ENCODE measurements at places on chromosomes 2 and 18.
A peak's percentile ranks its signal among the peaks of the same experiment; 100 is the strongest.

DNA sequence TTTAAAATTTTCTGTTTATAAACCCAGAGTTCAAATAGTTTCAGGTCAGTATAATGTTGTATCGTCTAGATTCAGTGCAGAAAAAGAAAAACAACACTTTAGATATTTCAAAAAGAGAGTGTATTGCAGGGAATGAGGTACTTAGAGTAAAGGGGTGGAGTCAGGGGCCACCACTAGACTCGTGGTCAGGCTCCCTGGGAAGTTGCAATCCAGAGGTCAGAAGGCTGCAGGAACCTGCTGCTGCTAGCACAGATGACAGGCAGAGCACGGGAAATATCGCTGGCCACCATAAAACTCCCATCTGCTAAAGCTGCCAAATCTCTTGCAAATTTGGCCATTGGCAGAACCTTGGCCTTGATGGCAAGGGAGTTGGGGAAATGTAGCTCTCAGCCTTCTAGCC lies 64.6 kb downstream of the THNSL2 start:
- DNase-seq, result no peak

- no peak for DNase-seq
Measured at GRCh38 chr2:124264551-124265091, 239.5 kb downstream of the CNTNAP5 start.

DNA sequence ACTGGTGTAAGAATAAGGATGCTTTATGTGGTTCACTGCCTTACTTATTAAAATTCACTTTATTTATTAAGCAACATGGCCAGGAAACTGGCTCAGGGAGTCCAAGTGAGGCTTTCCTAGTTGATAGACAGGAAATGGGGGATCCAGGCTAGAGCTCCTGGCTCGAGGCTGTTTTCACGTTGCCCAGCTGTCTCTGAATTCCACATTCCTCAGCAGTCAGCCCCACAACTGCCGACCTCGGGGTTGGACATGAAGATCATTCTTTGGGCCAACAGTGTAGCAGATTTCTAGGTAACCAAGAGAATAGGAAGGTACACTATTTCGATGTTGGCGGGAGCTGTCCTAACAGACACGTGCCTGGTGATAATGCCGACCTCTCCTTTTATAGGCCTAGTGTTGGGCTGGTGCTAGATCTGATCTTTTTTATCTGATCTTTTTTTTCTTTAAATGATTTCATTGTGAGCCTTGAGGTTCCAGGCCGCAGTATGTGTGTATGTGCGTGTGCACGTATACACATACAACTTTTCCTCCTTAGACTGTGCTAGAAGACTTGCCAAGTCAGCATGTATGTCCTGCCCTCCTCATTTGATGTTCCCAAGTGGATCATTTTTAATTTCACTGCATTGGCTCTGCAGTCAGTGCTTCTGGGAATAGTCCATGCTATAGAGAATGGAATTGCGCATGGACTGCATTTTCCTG lies 103.5 kb downstream of the CABLES1 start:
- no peak for DNase-seq

DNA sequence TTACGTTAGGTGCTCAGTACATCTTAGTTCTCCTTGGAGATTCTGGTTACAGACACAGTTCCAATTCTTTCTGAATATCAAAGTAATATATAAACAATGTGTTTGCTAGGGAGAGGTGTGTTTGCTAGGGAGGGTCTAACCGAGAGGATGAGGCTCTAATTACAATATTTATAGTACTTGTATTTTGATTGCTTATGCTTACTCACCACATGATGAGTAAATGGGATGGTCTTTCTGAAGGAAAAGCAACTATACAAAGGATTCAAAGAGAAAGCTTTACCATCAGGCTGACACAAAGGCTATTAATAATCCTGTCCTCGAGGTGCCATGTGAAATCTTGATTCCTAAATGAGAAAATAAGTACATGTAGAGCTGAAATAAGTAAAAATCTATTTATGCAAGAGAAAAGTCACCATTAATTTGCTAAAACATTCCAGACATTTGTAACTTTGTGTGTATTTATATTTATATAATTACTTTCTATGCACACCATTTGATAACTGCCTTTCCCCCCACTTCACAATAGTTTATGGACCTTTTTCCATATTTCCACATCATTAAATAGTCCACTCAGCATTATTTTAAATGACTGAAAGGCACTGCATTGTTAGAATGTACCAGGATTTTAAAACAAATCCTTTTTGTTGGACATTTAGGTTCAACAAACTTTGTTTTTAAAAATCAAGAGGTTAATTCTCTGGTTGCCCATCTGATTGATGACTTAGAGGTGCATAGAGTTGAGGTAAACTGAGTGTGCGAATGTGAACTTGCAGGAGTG lies 94.5 kb upstream of the FN1 start:
- no peak for DNase-seq

DNA sequence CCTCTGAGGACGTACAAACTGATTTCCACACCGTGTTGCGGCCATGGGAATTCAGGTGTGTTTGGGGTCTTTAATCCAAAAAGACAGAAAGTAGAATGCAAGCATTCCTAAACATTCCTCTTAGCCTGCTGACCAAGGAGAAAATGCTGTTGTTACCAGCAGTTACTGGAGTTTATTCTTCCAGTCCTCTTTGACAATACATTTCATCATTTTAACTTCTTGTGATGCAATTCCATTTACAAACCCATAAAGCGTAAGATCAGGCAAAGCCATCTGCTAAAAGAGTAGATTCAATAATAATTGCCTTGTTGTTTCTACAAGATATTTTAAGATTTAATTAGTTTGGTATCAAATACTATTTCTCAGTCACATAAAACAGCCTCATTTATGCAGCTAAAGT lies 32.7 kb downstream of the SPIRE1 start:
- no peak for DNase-seq

DNA sequence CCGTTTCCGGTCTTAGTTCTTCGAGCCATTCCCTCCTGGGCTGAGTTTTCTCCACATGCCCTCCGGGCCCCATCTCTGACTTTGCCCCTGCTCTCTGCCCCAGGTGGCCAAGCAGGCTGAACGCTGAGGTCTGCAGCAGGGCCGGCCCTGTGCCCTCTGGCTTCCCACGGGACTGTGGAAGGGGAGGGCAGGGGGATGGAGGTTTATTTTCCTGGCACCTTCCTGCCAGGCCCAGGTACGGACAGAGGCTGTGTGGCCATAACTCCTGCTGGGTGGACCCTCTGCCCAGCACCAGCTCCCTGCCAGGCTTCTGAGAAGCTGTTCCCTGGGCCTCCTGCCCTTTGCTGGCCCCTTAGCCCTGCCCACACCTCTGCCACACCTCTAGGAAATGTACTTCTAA lies 164.0 kb downstream of the TFCP2L1 start:
- no peak for DNase-seq

GRCh38 chr2:204332706-204333105 lies 212.6 kb upstream of the PARD3B start:
- DNase-seq, result no peak

DNA sequence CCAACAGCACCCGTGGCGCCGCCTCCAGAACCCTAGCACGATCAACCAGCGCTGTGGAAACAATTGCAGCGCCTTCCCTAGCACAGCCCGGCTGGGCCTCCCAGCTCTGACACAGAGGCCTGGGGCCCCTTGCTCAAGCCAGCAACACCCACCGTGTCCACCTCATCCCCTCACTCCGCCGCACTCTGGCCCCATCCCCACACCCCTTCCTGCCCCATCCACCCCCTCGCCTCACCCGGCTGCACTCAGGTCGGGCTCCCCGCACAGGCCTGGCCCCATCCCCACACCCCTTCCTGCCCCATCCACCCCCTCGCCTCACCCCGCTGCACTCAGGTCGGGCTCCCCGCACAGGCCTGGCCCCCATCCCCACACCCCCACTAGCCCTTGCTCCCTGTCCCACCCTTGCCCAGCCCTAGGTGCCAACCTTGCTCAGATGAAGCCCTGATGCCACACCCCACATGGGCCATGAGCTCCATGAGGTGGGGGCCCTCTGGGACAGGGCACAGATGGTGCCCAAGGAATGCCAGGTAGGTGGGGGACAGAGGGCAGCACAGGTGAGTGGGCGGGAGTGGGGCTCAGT lies 28.7 kb downstream of the KIF1A start:
- DNase-seq, result no peak

DNA sequence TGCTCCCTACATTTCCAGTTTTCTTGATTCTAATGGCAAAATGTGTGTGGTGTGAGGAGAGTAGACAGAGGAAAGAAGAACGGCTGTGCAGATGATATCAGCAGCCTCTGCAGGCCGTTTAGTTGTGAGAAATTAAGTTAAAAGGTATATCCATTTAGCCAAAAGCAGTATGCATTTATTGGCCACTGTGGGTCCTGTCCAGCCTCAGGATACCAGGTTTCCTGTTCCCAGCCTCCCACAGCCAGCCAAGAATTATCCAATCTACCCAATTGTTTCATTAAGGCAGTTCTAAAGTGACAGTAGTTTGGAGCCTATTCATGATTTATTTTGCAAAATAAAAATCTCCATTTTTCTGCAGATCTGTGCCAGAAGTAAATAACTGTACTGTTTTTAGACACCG lies 107.5 kb downstream of the TMEM18 start:
- DNase-seq, result no peak

DNA sequence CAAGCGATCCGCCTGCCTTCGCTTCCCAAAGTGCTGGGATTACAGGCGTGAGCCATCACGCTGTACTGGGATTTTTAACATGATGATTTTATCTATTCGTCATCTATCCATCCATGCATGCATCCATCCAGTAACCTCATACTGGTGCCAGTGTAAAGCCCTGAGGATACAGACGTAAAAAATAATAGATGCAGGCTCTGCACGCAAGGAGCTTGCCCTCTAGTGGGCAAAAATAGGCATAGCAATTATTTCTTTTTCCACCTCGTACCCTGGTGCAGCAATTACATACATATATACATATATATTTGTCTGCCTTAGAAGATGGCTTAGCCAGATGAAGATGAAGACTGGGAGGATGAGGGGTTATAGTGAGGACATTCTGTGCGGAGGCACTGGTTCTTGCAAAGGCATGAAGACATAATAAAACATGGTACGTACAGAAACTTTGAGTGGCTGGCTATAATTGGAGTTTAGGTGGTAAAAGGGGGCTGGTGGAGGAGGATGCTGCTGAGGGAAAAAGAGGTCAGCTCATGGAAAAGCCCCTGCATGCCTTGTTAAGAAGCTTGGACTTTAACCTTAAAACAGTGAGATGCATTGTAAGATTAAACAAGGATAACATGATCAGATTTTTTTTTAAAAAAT lies 19.6 kb upstream of the RPIA start:
- peak; percentile 9 for DNase-seq

DNA sequence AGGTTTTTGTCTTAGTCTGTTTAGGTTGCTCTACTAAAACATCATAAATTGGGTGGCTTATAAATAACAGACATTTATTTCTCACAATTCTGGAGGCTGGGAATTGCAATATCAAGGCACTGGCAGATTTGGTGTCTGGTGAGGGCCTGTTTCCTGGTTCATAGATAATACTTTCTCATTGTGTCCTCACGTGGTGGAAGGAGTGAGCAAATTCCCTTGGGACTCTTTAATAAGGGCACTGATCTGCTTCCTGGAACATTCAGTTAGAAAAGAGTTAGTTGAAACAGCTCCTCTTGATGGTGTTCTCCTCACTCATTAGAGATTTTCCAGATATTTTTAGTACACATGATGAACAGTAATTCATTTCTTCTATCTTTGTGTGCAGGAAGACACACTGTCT lies 22.3 kb downstream of the COL4A3 start:
- DNase-seq, result no peak

DNA sequence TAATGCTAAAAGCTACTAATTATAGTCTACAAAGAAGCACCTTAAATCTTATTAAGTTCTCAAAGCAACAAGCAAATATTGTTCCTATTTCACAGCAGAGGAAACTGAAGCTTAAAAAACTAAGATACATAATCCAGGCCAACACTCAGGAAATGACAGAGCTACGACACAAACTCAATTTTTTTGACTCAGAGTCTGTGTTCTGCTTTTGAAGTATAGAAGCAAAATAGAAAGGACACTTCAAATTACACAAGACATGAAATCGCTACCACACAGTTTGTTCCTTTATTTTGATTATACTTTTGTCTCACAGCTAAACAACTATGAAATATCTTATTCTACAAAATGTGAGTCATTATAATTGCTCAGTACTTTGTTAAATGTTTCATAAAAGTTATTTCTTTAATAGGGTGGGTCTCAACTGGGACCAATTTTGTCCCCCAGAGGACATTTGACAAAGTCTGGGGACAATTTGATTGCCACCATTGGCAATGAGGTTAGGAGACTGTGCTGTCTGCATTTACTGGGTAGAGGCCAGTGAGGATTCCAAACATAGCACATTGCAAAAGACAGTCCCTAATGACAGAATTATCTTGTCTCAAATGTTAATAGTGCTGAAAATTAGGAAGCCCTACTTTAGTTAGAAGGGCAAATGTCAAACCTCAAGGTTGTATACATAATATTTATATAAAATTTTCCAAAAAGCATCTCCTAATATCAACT lies 101.5 kb upstream of the GRB14 start:
- no peak for DNase-seq

GRCh38 chr2:197805715-197806633 lies 1.6 kb downstream of the PLCL1 start:
- DNase-seq, result no peak

GRCh38 chr2:189982780-189983394 lies 79.6 kb downstream of the MSTN start:
- DNase-seq, result no peak

GRCh38 chr18:56115071-56116015 lies 523.0 kb downstream of the TXNL1 start:
- no peak for DNase-seq

- DNase-seq, result no peak
Measured at GRCh38 chr2:112029164-112029563, 25.9 kb upstream of the TMEM87B start.

DNA sequence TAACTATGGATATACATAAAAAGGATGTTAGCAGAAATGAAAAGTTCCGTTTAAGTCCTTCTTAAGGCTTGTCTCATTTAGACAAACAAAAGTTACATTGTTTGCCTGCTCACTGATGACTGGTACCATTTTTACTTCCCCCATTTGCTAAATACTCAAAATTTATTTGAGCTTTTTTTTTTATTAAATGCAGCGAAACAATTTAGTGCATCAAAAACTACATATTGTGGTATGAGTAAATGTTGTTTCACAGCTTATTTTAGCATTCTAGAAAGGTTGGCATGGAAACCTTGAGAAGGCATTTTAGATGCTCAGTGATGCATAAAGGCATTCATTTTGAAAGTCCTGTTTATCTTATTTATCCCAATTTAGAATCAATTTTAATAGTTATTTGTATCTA lies 100.0 kb downstream of the MAP2 start:
- DNase-seq, result no peak

All from activated CD4-positive, alpha-beta T cell treated with anti-CD3 and anti-CD28 coated beads for 48 hours (primary cell).